Type B pancreatic cell (in vitro differentiated cells): ENCODE measurements at places on chromosomes 2 and 18.

GRCh38 chr2:105885456-105885855 is 140.7 kb downstream of the NCK2 start:
- DNase-seq: no peak

DNA sequence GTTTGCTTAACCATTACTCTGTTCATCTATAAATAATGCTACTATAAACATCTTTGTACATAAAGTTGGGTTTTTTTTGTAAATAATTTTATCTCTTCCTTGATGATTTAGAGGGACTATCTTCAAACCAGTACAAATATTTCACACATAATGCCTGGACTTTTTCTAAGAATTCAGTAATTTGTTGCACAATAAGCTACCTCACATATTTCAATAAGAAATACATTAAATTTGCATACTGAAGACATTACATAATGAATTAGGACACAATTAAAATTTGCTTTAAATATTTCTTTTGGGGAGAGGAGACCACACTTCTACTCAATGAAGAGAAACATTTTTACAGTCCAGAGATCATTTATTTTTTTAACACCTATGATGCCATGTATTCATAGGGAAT is 7.2 kb upstream of the ROCK1 start:
- DNase-seq: no peak

- no peak for DNase-seq
These were observed 87.2 kb downstream of the KCTD18 start for GRCh38 chr2:200422532-200423261.

DNA sequence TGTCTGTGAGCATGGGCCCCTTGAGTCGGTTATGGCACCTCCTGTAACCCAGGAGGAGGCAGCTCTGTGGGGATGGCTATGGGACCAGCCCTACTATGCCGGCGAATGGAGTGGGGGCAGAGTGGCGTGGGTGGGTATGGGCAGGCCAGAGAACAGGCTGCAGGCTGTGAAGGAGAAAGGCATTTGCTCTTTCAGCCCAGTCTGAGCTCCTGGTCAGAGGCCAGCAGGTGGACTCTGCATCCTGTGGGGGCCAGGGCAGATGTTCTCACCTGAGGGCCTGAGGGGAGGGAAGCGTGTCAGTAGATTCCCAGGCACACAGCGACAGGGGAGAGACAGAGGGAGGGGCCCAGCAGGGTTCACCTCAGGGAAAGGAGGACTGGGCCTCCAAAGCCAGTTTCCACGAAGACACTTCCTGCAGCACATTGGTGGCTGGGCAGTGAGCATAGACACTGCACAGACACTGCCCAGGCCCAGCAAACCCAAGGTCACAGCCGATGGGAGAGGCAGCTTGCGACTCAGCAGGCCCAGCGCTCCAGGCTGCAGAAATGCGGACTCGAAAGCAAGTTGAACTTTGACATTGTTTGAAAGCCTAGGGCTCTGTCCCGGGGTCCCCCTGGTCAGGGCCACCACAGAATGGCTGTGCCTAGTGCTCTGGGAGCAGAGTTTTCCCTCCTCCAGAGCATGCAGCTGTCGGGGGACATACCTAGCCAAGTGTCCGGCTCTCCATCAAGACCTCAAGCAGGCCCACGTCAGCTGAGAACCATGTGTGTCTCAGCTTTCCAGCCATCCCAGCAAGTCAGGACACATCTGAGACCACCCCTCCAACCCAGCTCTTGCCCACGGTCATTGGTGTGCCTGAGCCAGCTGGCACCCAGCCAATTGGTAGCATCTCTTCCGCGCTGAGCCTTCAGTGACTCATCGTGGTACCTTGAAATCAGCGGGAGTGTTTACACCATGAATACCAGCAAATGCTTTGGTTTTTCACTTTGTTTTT is 53.8 kb downstream of the TGOLN2 start:
- DNase-seq: no peak

GRCh38 chr2:147487286-147487977 is 357.4 kb upstream of the ACVR2A start:
- DNase-seq: no peak

DNA sequence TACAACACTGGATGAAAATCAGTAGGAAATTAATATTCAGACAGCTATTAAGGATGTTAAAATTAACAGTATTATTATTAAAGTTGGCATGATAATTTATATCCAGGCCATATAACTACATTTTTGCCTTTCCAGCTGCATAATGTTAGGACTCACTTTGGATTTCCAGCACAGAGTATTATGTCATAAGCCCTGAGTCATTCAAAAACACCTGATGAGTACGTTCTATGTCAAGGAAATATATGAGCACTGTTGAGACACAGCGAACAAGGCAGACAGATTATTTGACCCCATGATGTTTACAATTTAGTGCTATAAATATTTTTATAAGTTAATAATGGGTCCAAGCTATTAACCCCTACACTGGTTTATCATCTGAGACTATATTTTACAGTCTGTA is 59.8 kb upstream of the RIT2 start:
- DNase-seq: no peak

GRCh38 chr2:231052494-231053451 is 3.9 kb upstream of the PSMD1 start:
- DNase-seq: peak; percentile 89

GRCh38 chr2:4979111-4979510 is 713.1 kb upstream of the SOX11 start:
- no peak for DNase-seq

DNA sequence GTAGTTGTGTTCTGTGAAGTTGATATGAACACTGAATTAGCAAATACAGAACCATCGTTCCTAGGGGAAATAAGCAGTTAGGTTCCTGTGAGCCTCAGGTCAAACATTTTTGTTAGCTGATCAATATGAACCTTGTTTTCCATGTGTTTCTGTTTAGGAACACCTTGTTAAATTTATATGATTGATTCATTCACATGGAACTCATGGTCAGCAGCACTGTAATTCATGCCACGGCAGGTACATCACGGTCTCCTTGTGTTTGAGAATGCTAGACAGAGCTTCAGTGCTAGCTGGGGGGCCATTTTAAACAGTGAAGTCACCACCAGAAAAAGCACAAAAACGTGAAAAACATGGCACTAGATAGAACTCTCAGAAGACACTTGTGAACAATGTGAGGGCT is 62.2 kb downstream of the MYCN start:
- no peak for DNase-seq

GRCh38 chr2:58042486-58042970 is 4.1 kb upstream of the VRK2 start:
- no peak for DNase-seq

- DNase-seq: no peak
These were observed 104.8 kb downstream of the MAP4K4 start for GRCh38 chr2:101802329-101802728.

- DNase-seq: no peak
These were observed 122.4 kb upstream of the MAPRE2 start for GRCh38 chr18:34918856-34919255.

GRCh38 chr18:63604791-63605567 is 17.8 kb downstream of the SERPINB13 start:
- no peak for DNase-seq

DNA sequence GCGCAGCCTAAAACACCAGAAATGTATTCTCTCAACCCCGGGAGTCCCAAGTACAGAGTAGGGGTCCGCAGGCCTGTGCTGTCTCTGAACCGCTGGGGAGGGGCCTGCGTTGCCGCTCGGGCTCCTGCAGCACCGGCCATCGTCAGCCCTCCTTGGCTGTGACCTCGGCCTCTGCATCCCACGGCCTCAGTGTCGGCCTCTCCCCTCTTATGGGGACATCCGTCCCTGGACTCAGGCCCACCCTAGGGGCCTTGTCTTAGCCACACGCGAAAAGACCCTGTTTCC is 50.5 kb downstream of the KCNG2 start:
- no peak for DNase-seq

- DNase-seq: no peak
These were observed 122.0 kb downstream of the SPTBN1 start for GRCh38 chr2:54577944-54578647.

GRCh38 chr2:28155086-28155485 is 237.6 kb upstream of the FOSL2 start:
- DNase-seq: no peak

DNA sequence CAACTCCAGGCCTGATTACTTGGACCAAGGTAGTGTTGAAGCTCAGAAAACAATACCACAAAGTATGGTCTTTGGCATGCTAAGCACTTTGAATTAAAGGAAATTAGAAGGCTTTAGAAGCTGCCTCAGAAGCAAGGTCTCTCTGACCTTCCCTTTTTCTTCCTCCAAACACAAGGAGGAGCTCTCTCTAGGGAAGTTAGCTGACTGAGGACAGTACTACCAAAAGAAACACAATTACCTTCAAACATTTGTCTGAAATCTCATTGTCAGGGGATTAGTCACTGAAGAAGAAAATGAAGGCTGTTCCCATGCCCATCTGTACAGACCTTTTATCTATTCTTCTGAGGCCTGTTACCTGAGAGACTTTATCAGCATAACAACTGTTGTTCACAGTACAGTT is 279.3 kb downstream of the CDH20 start:
- no peak for DNase-seq
